ENCODE measurements at places on chromosomes 6 and 20.

GRCh38 chr20:45087814-45088213 lies 13.1 kb downstream of the KCNS1 start:
- no peak for DNase-seq

DNA sequence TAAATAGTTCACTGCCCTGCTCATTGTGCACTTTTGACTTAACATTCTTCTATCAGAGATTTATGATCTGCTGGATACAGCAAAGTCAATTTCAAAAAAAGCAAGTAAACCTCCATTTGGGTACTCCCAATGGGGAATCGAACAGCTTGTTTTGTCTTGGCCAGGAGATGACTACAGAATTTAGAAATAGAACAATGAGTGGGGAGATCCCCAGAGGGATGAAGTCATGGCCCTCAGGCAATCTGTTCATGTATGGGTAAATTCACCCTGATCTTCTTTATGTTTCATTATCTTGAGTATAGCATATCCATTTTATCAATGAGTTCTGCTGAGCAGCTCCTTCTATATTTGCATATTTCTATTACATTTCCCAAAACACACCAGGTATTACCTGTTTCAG lies 1681.9 kb downstream of the HACE1 start:
- DNase-seq = no peak

DNA sequence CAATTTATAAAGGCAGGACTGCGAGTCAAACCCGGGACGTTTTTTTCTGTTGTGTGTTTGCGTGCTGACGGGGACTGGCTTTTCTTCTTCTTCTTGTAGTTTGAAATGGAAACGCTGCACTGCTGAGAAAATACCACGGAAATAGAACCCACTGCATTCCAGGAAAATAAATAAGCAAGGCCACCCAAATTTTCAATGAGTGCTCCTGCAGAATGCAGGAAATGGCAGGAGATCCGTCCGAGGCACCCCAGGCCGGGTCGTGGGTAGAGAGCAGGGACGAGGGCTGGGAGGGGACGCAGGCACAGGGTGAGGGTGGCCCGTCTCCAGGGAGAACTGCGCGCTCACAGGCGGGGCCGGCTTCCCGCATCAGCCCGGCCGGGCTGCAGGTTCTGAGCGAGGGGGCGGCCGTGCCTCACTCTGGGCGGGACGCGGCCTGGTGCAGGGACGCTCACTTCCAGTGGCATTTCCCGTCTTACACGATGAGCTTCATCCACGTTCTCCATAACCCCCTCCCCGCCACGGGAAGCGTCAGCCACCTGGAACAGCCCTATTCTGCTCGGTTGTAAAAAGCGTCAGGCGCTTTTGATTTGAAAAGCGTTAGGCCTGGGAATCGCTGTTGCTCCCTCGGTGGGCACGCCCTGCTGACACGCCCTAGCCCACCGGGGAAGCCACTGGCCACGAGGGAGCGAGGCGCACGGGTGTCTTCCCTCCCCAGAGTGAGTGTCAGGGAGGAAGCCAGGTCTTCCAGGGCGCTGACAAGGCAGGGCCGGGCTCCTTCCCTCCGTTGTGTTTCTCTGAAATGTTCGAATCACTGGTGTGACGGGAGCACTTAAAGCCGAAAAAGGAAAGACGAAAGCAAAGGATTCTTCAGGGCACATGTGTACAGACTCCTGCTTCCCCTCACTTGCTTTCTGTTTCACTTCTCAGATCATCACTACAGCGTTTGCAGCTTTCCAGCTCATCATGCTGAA lies 17.9 kb upstream of the EXOC2 start:
- peak; percentile 63 for DNase-seq

GRCh38 chr6:118467181-118467580 lies 80.9 kb upstream of the PLN start:
- DNase-seq = no peak

DNA sequence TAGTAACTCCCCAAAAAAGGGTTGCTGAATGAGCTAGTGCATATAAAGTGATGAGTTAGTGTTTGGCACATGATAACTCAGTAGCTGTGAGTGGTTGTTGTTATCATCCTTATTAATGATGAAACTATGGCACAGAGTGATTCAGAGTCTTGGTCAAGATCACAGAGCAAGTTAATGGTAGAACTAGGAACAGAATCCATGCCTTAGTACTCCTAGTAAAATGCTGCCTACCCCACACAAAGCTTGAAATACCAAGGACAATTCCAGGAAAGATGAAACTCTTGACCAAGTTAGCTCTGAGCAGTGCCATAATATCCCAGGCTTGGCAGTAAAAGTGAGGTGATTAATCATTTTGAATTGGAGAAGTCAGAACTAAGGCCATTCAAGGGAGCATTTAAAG lies 109.1 kb upstream of the ENPP5 start:
- no peak for DNase-seq

- peak; percentile 68 for DNase-seq
These were observed 16.9 kb downstream of the TDRD6 start for GRCh38 chr6:46704562-46704961.

GRCh38 chr6:31972709-31973350 lies 892 bp upstream of the DXO start:
- DNase-seq = no peak

Data from T47D (cell line).